ENCODE measurements at places on chromosomes 13 and 19.

GRCh38 chr19:15779756-15780476, 7.5 kb upstream of the OR10H5 start:
- DNase-seq, result no peak

DNA sequence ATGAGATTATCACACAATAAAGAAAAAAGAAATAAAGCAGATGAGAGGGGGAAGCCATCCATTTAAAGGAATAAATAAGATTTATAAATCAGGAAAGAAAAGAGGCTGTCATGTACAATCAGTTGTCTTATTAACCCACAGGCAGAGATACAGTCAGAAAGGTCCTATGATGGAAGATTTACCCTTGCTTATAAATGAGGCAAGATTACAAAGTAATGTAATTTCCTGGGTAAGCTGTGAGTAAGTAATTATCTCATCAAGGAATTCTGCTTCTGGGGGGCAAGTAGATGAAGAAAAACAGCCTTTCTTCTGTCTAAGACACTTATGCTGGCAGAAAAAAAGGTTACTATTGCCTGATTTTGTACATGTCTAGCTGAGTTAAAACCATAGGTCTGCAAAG, 146.4 kb downstream of the FGF14 start:
- no peak for DNase-seq

DNA sequence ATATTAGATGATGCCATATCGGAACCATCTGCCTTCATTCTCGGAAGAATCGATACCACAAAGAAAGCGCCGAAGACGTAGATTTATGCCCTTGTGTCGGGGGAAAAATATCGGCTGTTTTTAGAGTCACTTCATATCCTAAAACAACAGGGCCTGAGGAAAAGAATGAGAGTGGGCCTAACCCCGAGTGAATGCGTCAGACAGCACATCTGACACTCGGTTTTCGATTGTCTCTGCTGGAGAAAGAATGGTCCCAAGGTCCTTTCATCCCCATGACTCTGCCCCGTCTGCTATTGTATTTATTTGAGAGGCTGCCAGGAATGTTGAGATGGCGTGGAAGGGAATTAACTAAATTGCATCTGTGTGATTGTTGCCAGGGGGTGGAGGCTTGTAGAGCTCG, 46.1 kb downstream of the CHST8 start:
- DNase-seq, result no peak

DNA sequence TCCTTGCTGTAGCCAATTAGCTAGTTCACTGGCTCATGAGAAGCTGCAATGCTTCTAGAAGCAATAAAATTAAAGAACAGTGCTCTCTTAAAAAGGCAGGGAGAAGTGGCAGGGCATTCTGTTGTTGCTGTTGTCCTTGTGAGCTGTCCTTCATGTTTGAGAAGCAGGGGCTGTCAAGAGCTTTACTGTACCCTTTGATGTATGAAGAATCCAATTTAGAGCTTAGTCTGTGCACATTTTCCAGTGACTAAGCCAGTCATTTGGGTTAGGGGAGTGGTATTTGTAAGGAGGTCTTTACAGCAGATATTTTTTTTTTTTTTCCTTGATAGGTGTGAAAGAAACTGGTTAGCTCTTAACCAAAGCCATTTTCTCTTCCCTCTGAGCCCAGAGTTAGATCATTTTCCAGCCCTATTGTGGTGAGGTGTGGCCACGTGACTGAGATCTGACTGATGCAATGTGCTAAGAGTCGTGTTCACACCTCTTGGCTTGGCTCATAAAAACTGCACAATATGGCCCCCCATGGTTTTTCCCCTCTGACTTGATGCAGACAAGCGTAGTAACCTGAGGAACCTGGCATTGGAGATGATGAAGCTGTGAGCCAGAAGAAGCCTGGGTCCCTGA, 309.6 kb upstream of the TMTC4 start:
- DNase-seq, result no peak

DNA sequence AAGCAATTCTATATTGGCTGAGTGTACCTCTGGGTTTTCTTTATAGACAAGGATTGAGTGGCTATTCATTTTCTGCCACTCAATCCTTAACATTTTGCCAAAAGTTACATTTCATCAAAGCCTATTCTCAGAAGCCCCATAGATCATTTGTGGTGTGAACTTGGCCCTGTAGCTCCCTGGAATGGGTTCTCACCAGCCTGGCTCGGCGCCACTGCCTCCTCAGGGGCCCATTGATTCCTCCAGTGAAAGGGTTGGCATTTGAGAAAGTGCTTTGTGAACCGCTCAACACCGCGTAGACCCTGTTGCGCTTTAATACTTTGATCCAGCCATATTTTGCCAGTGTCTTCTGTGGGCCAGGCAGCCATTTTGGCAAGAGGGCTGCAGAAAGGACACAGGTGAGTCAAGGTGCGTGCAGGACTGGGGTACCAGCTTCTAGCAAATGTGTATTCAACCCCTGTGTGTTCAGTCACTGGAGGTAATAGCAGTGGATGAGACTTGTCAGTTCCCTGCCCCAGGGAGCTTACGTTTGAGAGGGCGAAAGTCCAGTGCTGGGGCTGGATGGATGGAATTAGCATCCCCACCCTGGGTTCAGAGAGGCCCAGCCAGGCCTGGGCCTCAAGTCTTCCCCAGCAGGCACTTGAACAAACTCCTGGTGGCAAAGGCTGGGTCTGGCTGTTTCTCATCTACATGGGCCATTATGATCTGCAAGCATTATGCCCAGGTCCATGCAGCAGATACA, 3.8 kb downstream of the RAB8A start:
- no peak for DNase-seq

DNA sequence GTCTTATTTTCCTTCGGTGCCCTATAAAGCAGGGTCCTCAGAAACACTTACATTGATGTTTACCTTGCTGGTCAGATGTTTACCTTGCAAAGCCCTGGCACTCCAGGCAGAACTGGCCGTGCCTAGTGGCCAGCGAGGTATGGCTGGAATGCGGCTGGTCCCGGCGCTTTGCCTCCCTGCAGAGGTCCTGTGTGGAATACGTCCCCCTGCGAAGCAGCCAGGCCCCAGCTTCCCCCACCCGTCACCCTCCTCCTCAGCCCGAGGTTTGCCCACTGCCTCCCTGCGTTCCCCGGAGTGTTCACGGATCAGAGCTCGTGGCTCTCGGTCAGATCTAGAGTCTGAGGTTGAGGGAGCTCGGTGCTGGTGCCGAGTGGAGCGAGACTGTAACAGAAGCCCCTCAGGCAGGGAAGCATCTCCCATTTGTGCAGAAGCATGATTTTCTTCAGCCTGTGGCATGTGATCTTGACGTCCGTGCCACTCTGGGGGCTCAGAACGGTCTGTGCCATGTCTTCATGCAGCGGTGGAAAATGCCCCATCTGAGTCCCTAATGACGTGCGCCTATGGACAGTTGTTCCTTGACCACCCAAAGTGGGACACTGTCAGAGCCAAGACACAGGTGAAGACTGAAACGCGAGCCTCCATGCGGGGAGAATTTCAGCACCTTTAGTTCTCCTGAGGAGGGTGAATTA, 54.8 kb upstream of the SOX1 start:
- DNase-seq, result no peak

DNA sequence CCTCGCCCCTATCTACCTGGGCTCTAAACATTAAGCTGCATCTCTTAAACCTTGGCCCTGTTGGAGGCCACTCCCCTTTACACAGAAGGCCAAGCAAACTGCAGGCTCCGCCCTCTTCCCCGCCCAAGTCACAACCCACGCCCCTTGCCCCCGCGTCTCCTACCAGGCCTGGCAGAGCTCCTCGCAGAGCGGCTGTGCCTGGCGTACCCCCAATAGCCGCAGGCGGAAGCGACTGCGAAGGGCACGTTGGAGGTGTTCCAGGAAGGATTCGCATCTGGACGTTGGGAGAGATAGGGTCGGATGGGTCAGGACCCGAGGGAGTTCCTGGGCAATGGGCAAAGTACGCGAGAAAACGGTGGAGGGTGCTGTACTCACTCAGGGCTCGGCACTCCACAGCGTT, 5.9 kb downstream of the RTBDN start:
- no peak for DNase-seq

DNA sequence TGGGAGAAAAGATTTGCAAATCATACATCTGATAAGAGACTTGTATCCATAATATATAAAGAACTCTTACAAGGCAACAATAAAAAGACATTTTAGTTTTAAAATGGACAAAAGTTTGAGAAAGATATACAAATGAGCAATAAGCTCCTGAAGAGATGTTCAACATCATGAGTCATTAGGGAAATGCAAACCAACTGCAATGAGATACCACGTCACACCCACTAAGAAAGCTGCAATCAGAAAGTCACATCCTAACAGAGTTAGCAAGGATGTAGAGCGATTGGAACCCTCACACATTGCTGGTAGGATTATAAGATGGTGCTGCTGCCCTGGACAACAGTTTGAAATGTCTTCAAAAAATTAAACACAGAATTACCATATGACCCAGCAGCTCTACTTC, 50.3 kb downstream of the GSX1 start:
- DNase-seq, result no peak

- no peak for DNase-seq
Observed at GRCh38 chr19:53991224-53992113, at the start of gene CACNG6. Gene CACNG6 (plus strand): TSS chr19:53991637. CDS start chr19:53992878, 1,241 bp downstream.
